ENCODE measurements at places on chromosomes 3 and 15.

DNA sequence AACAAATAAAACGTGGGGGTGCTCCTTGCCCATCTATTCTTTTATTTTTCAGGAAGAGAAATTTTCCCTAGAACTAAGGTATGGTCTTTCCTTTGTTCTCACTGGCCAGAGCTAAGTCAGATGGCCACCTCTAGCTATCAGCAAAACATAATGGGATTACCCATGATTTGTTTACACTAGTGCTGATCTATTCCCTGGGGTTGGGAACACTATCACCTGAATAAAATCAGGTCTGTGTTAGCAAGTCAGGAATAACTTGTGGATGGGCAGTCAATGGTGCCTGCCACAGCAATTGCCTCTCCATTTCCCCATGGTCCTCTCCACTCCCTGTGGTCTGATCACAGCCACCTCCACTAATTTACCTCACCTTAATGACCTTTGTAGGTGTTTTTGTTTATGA, 181.7 kb upstream of the CADPS start:
- no peak for DNase-seq

DNA sequence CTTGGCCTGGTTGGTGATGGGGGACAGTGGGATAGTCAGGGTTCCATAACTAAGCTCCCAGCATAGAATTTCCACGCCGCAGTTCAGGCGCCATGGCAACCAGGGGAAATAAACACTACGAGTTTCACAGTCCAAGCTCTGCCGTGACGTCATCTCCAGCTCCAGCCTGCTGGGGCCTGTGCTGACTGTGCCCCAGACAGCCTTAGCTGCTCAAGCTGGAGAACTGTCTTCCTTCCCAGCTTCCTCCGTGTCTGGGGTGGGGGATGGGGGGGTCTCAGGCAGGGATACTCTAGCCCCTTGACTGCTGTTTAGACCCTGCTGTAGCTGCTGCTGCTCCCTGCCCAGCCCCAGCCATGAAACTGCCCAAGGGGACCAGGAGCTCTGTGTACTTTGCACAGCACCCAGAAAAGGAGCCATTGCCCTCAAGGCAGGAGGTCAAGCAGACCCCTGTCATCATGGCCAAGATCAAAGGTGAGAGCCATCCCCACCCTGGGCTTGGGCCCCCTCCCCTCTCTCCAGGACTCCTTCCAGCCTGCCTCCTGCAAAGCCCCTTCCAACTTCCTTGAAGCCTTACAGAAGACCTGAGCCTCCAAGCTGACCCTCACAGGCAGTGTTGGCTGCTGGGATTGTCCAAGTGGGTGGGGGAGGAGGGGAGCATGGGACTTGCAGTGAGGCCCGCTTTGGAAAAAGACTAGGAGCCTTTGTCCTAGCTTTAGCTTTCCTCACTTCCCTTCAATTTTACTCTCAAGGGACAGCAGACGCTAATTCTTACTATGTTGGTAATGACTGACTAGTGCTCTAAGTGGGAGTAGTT, 11.4 kb upstream of the CSPG4 start:
- peak; percentile 83 for DNase-seq

DNA sequence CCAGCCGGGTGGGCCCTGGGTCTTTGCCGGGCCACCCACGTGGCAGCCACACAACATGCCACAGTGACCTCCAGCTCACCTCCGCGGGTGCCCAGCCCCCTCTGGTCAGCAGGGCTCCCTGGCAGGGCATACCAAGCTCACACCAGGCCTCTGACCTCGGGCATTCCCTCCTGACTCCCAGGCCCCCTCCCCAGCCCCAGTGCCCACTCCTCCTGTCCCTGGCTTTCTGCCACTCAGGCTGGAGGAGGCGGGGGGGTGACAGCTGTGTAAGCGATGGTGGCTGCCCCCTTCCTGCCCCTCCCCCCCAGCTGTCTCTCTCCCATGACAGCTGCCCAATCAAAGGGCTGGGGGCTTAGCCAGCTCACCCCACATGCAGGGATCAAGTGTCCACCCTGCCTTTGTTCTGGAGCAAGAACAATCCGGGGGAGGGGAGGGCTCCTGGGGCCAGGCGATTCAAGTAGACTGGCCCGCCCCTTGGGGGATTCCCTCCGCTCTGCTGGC, 3.3 kb downstream of the PCBP4 start:
- DNase-seq = no peak

DNA sequence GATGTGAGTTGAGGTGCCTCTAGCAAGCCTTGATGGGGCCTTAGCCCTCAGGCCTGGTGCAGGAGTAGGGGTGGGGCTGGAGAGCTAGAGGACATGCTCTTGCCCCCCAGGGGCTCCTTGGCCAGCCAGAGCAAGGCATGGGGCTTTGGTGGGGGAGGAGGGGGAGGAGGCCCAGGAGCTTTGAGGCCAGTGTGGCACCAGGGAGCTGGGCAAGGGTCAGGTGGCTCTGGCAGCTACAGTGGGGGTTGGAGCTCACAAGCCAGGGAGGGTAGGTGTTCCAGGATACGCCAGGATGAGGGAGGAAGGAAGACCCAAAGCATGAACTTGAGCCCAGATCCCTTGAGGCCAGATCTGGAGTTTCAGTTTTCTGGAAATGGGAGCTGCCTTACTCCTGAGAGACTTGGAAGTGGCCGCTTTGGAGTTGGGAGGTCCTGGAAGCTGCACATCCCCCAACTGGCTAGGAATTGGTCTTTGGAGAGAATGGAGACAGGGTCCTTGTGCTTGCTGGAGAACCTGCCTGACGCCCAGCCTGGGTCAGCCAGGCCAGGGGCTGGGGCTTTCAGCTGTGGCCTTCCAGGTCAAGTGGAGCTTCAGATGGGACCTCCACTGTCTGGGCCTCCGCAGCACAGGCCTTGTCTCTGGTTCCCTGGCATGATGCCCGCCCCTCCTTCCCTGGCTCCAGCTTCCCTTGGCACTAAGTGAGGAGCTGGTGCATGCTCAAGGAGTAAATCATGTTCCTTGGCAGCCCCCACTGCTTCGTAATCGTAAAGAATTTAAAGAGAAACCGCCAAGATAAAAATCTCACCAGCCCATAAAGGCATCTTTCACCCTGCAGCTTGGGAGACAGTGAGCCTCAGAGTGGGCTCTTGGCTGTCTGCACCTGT, 8.7 kb downstream of the SEMA3F start:
- DNase-seq = peak; percentile 71

DNA sequence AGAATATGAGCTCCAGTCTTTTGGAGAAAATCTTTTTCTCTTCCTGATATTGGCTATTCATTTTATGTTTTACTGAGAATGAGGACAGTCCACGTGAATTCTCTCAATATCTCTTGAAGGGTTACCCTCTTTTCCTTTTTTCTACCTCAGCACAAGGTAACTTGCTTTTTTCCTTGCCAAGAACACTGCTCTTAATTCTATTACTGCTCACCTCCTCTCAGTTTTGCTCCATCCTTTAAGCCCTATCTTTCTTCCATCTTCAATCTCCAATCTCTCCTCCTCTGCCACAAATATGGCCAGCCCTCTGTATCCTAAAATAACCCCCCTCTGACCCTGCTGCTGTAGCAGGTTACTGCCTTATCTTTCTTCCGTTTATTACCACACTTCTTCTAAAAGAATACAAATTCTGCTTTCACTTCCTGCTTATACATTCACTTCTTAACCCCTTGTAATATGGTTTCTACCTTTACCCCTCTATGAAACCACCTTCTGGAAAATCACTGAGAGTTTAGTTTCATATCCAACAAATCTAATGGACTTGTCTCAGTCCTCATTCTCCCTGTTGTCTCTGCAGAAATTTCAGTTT, 89.0 kb downstream of the NFKBIZ start:
- no peak for DNase-seq

DNA sequence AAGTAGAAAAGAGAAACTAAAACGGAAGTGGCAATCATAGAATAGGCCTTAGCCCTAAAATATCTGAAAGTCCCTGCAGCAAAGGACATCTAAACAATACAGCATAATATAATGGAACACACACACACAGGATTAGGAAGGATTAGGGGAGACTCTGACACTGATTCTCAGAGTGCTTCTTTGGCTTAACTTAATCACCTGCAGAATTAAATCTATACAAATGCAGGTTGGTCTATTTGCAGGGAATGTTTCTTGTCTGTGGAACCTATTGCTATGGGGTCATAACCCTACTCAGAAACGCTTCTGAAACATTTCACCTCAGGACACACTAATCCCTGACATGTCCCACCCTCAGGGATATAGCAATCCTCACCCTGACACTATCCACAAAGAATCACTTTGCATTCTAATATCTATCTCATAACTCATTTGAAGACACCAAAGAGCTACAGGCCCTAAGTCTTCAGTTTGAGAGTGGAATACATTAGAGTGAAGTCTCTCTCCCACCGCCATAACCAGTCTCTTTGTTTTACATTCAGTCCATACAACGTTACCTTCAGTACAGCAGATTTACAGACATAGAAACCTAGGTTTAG, 1041.2 kb downstream of the TUSC7 start:
- DNase-seq = no peak

GRCh38 chr3:194095464-194095863, 40.5 kb upstream of the HES1 start:
- DNase-seq = no peak

DNA sequence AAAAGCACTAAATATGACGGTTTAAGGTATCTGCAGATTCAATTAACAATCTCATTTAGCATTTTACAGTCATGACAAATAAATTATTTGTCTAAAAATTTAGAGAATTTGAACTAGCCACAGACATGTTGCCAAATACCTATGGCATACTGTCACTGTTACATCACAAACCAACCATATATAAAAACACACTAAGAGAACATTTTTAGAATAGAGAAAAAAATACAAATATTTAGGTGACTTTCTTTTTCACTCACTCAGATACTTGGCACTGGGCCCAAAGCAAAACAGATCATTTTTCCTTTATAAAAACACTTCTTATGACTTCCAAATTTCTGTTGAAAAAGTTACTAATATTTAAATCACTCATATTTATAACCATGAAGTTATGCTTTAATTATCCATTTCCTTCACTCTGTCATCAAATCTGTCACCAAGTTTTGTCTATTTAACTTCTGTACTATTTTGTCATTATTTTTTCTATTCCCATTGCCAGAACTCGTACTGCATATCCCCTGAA, 644.7 kb downstream of the OTOL1 start:
- no peak for DNase-seq

- DNase-seq = no peak
Measured at GRCh38 chr3:105876780-105877327, 8.0 kb upstream of the CBLB start.

DNA sequence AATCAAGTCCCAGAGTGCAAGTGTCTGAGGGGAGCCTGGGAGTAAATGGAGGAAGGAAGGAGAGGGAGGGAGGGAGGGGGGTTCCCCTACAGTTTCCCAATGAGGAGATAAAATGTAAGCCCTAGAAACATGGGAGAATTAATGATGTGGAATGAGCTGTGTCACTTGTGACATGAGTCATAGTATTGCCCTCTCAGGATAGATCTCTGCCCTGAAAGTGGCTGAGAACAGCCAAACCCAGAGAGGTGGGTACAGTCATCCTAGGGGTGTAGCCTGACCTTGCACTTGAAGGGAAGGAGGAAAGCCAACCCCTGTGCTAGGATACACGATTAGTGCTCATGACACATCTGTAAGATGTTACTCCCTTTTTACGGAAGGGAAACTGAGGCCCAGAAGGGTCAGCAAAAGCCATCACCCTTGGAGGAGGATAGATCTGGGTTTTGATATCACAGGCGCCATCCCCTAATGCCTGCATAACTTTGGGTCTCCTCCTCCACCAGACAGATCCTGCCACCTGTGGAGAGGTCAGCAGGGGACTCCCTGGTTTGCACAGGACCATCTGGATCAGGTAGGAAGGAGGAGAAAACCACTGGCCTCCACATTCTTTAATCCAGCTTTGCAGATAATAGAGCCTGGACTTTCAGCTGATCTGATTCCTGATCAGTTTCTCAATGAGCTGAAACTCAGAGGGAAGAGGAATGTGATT, 23.1 kb upstream of the USP3 start:
- no peak for DNase-seq

All from G401 (cell line).